ENCODE measurements at places on chromosomes 4 and X. TPM values are rescaled to one million over a fixed set of nuclear protein-coding genes. Genes with fewer than 3 reads are reported as not detected.

DNA sequence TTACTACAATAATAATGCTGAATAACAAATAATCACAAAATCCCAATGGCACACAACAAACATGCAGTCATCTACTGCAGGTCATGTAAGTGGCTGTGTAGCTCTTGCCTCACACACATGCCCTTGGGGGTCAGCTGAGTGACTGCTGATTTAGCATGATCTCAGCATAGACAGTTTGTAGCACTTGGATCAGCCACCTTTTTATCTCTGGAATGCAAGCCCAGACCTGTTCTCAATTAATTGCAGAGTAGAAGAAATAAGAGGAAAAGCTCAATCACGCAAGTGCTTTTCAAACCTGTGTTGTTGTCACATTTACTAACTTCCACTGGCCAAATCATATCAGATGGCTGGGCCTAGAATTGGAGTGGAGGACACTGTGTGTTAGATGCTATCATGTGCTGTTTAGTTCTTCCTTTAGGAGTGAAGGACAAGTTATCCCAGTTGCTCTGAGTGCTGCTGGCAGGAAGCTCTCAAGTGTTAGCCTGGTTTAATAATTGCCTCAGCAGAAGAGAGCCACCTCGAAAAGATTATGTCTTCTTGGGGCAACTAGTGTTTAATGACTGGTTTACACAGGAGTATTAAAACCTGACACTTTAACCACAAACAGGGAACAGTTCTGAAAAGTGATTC lies 128.3 kb upstream of the EPHA5 start:
- no peak for DNase-seq

The FBXW7 gene
- total RNA-seq, result 39.5 TPM

- no peak for DNase-seq
Observed at GRCh38 chr4:87410157-87410556, 12.2 kb upstream of the NUDT9 start.

DNA sequence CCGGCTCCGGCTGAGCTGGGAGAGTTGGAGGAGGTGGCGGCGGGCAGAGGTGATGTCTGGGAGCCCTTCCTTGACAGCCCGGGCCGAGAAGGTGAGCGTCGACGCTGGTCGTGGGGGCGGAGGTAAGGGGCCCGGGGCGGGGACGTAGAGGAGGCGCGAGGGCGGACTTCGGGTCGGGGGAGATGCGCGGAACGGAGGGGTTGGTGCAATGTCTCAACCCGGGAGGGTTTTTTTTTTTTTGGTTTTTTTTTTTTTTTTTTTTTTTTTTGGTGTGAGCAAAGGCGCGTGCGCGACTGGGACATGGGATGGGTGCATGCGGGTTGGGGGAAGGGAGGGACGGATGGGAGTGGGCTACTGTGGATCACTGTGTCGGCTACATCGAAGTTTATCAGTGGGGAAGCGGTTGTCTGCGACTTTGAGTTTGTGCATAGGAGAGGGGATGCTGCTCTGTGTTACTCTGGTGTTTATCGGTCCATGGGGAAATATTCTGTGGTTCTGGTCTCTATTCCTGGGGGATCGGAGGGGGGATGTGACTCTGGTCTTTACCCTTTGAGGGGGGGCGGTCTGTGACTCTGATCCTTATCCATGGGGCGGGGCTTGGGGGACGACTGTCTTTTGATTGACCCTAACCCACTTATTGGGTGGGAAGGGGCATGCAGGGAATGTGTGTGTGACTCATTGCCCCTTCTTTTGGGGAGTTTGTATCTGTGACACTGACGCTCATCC lies 537 bp downstream of the RBM10 start:
- peak; percentile 32 for DNase-seq

GRCh38 chr4:48556268-48556667 lies 66.2 kb downstream of the ZAR1 start:
- no peak for DNase-seq

The CLDN34 gene
- total RNA-seq, result not detected

DNA sequence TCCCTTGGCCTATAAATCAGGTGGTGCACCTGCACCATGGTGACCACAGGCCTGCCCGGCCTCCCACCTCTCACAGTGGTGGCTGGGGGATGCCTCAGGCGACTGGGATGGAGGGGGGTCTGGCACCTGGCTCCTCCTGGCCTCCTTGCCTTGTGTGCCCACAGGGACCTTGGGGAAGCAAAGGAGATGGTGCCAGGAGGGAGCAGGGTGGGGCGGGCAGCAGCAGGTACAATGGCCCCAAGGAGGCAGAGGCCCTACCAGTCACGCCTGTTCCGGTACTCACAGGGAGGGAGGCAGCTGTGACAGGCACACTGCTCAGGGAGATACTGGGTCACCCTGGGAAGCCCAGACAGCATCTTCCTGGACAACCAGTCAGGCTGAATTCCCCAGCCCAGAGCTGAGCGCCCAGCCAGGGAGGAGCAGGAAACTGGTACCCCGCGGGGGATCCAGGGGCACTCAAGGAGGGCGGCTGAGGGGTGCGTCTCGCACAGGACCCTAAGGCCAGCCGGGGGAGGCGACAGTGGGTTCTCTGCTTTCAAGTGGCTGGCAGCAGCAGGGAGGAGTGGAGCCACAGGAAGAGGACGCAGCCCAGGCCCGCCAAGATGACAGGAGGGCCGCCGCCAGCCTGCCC lies 1.2 kb upstream of the TREX2 start:
- no peak for DNase-seq

The FATE1 gene
- total RNA-seq, result not detected

DNA sequence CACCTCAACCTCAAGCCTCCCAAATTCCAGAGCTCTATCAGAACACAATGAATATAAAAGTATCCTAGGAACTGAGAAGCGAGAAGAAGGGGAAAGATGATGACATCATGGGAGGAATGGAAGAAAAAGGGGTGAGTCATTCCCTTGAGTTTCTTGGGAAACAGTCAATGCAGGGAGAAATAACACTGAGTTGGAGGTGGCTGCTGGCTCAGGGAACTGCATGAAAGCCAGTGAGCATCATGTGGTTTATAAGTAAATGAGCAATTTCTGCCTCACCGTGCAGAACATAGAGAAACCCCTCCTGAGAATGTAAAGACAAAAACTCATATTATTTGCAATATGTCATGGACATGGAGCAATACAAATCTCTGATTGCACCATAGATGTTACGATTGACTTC lies 73.3 kb downstream of the SHOX start:
- DNase-seq, result no peak

The TLR1 gene
- 6.9 TPM for total RNA-seq

GRCh38 chr4:180688480-180688879 lies 1554.7 kb upstream of the TENM3 start:
- DNase-seq, result no peak
